NCI-H446 treated with DMSO at 0.1 percent for 48 hours (cell line): ENCODE measurements at places on chromosomes 1 and 21.

DNA sequence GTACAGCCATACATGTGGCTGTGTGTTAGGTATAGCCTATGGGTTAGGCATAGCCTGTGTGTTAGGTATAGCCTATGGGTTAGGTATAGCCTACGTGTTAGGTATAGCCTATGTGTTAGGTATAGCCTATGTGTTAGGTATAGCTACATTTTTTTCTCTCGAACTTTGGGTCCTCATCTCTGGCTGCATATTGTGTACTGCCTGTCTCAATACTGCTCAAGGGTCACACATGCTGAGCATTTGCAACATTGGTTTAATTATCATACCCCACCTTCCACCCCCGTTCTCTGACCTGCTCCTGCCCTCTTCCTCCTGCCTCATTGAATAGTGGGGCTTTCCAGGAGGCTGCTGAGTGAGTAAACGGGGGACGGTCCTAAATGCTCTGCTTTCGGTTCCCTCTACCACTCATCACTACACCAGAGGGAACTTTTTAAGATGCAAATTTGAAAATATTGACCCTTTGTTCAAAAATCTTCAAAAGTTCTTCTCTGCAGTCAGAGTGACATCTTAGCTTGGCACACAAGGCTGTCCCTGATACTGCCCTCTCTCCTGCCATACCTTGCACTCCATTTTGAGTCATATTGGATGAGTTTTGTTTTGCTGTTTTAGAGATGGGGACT, 17.8 kb downstream of the OR2B11 start:
- DNase-seq = no peak

GRCh38 chr1:97441966-97442365, 478.9 kb downstream of the DPYD start:
- no peak for DNase-seq

DNA sequence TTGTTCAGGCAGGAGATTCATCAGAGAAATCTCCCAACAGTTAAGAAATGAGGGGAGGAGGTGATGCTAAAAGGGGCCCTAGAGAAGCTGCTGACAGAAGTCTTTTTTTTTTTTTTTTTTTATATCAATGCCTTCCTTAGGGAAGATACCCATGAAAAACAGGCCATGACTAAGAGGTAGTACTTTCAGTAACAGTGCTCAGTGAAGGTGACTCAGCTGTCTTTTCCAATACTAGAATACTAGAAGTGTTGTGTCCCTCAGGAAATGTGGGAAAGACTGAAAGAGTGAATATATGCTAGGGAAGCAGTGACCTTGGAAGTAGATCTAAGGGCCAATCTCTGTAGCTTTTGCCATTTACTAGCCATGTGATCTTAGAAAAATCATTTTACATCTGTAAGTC, 52.4 kb upstream of the SLFNL1 start:
- DNase-seq = no peak

GRCh38 chr1:44808063-44808937, at the start of gene BTBD19:
Gene BTBD19 (plus strand): TSS chr1:44808523. CDS start chr1:44808821, 298 bp downstream.
- DNase-seq = peak; percentile 50

DNA sequence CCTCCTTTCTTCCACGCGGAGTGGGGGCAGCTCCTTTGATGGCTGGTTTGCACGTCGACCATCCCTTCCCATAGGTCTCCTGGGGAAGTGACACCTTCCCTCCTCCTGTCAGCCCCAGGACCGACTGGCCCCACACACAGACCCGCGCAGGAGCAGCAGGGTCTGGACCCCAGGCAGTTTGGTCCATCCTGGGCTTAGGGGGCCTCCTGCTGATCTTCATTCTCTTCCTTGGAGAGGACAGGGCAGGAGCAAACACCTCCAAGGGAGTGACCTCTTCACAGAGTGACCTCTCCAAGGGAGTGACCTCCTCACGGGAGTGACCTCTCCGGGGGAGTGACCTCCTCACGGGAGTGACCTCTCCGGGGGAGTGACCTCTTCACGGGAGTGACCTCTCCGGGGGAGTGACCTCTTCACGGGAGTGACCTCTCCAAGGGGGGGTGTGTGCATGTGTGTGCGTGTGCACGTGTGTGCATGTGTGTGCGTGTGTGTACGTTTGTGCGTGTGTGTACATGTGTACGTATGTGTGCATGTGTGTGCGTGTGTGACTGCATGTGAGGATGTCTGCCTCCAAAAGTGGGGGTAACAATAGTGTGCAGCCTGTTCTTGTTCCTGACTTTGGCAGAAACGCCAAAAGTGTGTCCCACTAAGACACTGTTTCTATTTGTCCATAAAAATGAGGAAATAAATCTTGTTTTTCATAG, 29.8 kb downstream of the COL6A1 start:
- DNase-seq = no peak

- DNase-seq = no peak
Observed at GRCh38 chr21:44845418-44846223, 27.8 kb upstream of the SUMO3 start.

DNA sequence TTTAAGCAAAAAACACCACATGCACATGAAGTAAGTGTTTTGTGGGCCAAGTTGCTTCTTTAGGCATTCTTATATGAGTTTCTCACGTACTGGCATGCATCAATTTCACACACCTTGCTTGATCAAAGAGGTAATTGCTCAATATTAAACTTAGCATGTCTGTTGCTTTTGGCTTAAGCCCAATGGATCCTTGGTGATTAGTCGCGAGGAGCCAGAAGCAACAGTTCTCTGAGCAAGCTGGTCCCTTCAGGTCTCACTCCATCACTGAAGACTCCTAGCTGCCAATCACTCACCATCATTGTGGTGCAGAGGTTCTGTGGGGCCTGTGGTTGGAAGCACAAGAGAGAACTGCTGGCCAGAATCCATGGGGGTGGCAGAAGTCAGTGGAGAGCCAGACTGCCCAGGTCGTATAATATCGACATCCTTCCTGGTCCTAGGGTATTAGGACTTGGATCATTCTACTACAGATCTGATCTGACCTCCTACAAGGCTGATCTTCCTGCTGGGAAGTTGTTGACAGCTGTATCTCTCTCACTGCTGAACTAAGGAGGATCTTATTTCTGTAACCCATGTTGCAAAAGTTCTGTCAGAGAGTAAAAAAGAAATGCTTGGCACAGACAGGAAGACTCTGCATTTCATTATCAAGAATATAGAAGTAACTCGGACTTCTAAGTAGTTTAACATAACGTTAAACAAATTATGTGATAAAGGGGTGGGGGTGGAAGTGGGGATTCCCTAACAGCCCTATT, 140.5 kb downstream of the NTPCR start:
- no peak for DNase-seq

DNA sequence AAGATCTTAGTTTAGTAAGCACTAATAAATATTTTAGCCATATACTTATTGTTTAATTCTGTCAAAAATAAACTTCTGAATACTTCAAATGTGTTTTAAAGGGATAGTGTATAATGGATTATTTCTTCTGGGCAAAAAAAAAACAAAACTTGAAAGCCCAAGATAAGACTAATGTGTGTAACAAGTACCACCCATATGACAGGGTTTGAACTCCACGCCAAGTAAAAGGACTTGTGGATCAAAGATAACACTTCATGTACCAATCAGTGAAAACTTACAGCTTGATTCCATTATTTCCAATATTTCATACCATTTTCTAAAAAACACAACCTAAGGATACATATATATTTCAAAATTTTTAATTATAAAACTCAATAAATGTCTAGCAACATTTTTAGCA, 59.5 kb downstream of the DENND1B start:
- DNase-seq = no peak

DNA sequence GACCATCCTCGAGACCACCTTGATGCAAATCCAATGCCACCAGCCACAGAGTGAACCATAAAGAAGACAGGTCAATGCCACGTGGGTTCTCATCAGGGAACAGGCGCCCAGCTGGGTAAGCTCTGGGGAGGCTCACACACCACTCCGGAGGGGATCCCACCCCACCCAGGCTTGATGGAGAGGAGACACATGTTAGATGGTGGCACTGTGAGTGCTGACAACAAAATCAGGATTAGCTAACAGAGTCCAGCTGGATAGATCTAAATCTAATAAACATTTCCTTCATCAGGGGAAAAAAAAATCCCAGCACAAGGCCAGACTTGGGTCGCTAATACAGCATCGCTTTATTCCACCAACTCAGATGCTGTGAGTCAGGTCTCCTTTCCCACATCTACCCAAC, 132.2 kb upstream of the TNR start:
- no peak for DNase-seq
